ENCODE measurements at places on chromosomes 3 and 15.

- DNase-seq: no peak
Observed at GRCh38 chr3:47412842-47413520, 32.2 kb downstream of the PTPN23 start.

GRCh38 chr15:47961401-47962090, 159.2 kb upstream of the SLC24A5 start:
- DNase-seq: no peak

DNA sequence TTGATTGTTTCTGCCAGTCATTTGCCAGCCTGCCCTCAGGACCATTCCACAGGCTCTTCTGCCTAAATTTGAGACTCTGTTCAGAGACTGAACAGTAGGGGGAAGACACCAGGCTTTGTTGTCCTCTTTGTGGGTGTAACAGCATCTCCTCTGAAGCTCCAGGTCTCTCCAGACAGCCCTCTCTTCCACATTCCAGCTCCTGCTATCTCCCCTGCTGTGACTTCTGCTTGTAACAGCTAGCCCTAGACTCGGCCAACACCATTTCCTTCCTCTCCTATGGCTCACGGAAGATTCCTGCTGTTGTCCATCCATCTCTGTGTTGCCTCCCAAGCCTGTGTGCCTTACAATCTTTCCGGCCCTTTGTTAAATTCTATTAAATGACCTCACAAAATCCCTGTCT, 40.2 kb downstream of the SUCLG2 start:
- no peak for DNase-seq

- DNase-seq: no peak
Observed at GRCh38 chr15:58136731-58137130, 1.4 kb upstream of the AQP9 start.
